ENCODE measurements at places on chromosomes 2 and 18. TPM values are rescaled to one million over a fixed set of nuclear protein-coding genes. Genes with fewer than 3 reads are reported as not detected.

The ALK gene
- not detected for total RNA-seq

The MC2R gene
- total RNA-seq: not detected

The MPP4 gene
- 1.7 TPM for total RNA-seq

The PLA2R1 gene
- total RNA-seq: 50.0 TPM

The APCDD1 gene
- total RNA-seq: 4.4 TPM

The MDH1B gene
- 1.7 TPM for total RNA-seq

The DSG1 gene
- not detected for total RNA-seq

The MARCHF4 gene
- 2.1 TPM for total RNA-seq

The HOXD8 gene
- total RNA-seq: 0.06 TPM

The SP5 gene
- total RNA-seq: not detected

The CRYGA gene
- total RNA-seq: not detected

The CABLES1 gene
- 19.0 TPM for total RNA-seq

The FAM237A gene
- total RNA-seq: not detected

The TMEM163 gene
- total RNA-seq: 0.26 TPM

The TXNDC2 gene
- not detected for total RNA-seq

The CDH19 gene
- 1.7 TPM for total RNA-seq

The MOGAT1 gene
- not detected for total RNA-seq

The C2orf15 gene
- total RNA-seq: not detected

The GKN2 gene
- total RNA-seq: not detected

The APOB gene
- under 0.01 TPM for total RNA-seq

The LINC00305 gene
- total RNA-seq: not detected

The POTEJ gene
- not detected for total RNA-seq

The HAAO gene
- total RNA-seq: 0.53 TPM

The STRN gene
- 13.1 TPM for total RNA-seq

The ORC4 gene
- total RNA-seq: 21.6 TPM

The TM4SF20 gene
- not detected for total RNA-seq

Data from aortic smooth muscle cell (primary cell).